Eye (tissue), 1 donor: ENCODE measurements at places on chromosomes 2 and 18.
A peak's percentile ranks its signal among the peaks of the same experiment; 100 is the strongest.

- no peak for DNase-seq
Observed at GRCh38 chr18:6874315-6874714, 144.8 kb downstream of the ARHGAP28 start.

DNA sequence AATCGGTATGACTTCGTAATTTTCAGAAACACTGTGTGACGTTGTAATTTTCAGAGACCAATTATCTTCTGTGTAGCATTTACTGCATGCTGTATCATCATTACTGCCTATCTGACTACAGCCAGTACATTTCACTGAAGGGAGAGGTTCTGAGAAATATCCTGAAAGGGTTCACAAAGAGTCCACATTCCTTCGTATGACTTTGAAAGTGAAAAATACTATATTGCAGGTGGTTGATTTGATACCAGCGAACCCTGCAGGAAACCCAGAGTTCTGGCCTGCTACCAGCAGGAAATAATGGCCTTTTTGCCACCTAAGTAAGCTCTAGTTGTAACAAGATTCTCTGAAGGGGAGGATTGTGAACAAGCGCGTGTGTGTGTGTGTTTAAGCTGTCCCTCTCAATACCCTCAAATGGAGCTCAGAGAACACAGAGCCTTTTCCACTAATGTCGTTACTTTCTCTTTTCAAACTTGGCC lies 155.5 kb downstream of the ARHGAP28 start:
- DNase-seq = peak; percentile 39

- no peak for DNase-seq
Observed at GRCh38 chr2:127584516-127585033, 49.1 kb downstream of the MYO7B start.

- no peak for DNase-seq
Observed at GRCh38 chr2:190380962-190381412, 27.2 kb upstream of the MFSD6 start.

DNA sequence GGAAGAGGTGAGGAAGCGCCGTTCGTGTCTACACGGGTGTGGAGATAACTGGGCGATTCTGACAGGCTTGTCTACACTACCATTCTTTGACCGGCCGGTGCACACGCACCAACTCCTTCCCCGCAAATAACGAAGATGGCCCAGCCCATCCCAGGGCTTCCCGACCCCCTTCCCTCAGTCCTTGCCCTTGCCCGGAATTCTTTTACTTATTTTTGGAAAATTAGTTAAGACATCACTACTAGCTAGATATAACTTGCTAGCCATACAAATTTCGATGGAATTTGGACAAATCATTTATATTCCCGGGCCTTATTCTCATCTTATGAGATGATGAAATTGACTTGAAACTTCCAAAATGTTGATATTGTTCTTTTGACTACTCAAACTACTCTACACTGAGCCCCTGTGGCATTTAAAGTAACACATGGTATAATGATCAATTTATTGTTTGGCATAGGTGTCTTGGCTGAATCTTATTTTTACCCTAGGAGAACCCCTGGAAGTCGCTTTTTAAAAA lies 1.3 kb downstream of the ERICH2 start:
- DNase-seq = no peak

DNA sequence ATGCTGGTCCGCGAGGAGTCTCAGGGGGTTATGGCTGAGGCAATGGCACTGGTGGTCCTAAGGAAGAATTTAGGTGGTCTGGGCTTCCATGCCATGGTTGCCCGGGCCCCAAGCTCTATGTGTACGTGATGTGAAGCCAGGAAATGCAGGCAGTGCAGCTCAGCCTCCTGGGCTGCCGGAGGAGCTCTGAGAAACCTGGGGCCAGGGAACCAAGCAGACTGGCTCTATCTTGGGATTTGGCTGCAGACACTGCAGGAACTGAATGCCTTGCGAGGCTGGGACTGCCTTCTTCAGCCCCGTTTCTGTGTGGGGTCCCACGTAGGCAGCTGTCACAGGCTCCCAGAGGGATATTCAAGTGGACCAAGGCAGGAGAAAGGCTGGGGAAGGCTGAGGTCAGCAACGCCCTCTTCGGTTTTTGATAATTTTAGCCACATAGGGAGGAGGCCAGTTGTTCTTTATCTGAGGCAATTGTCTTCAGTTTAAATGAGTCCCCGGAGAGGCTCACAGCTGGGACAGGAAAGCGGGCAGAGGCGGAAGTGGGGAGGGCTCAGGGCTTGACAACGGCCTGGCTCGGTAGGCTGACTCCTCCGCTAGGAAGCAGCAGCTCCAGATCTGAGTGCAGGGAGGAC lies 77.7 kb downstream of the RHOB start:
- peak; percentile 55 for DNase-seq

- no peak for DNase-seq
Observed at GRCh38 chr2:174974131-174974530, 31.1 kb downstream of the CHN1 start.

DNA sequence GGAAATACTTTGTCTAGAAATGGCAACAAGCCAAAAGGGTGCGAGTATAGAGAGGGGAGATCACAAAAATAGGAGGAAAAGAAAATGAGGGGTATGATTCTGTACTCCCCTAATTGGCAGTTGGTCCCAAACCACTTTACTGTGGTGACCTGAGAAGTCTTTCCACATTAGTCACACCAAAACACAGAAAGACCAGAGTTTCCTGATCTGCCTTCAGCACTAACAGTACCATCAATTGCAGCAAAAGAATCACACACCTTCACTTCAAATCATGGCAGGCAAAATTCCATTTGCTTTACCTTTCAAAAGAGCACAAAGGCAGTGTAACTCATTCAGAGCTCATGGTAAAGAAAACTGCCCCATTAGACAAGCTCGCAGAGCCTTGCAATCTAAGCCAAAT lies 86.8 kb downstream of the ALK start:
- peak; percentile 30 for DNase-seq

- DNase-seq = no peak
Observed at GRCh38 chr2:143533846-143534245, 404.6 kb downstream of the ARHGAP15 start.

- peak; percentile 20 for DNase-seq
Observed at GRCh38 chr2:206189691-206190090, 30.0 kb downstream of the EEF1B2 start.

DNA sequence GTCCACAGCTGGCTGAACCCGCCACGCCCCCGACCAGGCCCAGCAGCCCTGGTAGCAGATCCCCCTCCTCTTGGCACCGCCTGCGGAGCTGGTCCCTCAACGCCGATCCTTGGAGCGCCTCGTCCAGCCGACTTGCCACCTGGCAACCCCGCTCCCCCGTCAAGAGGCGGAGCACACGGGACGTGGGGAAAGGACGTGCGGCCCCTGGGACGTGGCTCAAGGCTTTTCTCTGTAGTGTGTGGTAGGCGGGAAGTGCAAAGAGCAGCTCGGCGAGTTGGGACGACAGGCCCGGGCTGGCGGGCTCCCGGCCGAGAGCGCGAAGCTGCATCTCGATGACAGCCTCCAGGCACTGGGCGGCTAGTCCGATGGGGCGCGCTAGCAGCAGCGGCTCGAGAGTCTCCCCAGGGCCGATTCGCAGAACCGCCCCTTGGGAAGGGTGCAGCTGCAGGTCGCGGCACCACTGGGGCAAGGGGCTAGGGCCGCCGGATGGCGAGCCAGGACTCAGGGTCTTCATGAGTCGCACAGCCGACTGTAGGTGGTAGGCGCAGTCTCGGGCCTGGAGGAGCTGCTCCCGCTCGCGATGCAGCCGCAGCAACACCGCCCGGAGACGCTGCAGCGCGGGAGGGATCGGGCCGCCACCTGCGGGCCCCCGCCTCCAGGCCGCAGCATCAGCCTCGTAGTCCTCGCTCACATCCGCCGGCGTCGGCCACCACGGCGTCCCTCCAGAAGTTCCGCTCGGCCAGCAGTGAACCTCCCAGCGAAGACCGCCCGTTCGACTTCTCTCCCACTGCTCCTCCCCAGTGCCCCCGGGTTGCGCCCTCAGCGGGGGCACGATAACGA lies 617 bp downstream of the CCDC142 start:
- no peak for DNase-seq

GRCh38 chr2:10900216-10901109 lies 11.3 kb upstream of the KCNF1 start:
- no peak for DNase-seq

- no peak for DNase-seq
Observed at GRCh38 chr2:128375454-128375853, 56.8 kb upstream of the HS6ST1 start.

DNA sequence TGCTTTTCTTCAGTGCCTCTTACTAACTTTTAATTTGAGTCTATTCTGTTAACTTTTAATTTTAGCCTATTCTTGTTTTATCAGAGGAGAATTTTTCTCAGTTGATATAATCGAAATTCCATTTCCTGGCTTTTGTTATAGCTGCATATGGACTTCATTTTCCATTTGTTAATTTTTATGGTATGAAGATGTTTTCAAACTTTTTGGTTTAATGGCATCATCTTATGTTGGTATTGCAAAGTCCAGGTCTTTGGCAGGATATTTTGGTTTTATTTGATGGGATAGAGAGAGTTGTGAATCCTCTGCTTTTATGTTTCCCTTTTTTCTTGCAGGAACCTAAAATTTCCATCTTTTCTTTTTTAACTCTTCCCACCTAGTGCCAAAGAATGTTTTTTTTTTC lies 70.9 kb upstream of the RAPGEF4 start:
- DNase-seq = no peak

DNA sequence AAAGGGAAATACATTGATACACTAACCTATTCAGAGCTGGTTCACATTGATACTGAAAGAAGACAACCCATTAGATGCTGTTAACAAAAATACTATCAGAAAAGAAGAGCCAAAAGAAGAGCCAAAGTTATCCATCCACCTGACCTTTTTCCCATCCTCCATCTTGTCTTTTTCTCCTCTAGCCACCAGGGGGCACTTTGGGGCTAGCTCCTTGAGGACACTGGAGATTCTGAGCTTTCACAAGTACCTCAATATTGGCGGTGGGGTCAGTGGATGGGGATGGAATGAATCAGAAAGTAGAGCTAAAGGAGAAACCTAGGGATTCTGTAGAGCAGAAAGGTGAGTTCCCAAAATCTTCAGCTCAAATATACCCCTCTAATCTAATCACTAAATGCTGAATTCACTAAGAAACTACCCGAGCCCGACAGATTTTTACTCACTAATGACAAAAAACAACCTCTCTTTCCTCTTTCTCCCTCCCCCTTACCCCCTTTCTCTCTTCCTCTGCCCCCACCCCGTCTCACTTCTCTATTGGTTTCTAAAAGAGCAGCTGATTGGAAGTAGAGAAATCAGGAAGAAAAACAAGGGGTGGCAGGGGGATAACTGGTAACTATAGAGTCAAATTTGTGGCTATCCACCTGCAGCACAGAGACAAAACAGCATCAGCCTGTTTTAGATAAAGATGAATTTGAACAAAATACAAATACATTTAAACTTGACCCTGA lies 203.3 kb downstream of the TCF4 start:
- peak; percentile 27 for DNase-seq

DNA sequence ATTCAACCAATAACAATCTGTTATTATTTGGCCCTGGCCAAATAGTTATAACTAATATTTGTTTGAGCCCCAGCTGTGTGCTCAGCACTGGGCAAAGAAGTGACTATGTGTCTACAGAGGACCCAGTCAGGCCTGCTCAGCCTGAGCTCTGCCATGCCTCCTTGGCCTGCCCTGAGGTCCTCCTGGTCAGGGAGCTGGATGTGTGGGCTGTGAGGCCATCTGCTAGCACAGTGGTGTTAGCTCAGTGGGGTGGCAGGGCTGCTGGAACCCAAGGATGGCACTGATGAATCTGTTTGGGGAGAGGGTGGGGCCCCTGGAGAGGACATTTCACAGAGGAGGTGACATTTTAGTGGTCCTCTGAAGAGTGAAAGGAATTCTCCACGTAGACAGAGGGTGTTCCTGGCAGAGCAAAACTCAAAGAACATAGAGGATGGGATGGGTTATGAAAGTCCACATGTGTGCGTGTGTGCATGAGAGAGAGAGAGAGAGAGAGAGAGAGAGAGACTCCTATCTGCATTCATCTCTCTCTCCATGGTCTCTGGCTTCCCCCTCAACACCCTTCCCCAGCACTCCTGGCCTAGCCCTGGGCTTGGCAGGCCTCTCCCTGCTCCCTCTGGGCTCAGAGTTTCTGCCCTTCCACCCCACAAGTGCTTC lies 21.2 kb upstream of the ATOH8 start:
- no peak for DNase-seq

DNA sequence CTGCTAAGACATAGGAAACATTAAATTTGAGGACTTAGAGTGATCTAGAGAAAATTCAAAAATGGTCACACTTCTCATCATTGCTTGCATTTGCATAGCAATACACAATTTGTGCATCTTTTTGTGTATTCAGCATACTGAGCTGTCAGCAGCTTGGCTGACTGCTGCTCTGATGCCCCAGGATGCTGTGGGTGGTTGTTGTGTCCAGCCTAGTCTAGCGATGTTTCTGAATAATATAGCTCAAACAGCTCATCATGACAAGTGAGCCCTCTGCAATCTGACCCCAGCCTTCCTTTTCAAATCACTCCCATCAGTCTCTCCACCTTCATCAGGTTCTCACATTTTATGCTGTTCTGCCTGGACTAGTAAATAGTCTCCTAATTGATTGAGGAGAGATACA lies 483.7 kb upstream of the SPHKAP start:
- no peak for DNase-seq

- no peak for DNase-seq
Observed at GRCh38 chr2:27316655-27317412, 6.1 kb downstream of the MPV17 start.

DNA sequence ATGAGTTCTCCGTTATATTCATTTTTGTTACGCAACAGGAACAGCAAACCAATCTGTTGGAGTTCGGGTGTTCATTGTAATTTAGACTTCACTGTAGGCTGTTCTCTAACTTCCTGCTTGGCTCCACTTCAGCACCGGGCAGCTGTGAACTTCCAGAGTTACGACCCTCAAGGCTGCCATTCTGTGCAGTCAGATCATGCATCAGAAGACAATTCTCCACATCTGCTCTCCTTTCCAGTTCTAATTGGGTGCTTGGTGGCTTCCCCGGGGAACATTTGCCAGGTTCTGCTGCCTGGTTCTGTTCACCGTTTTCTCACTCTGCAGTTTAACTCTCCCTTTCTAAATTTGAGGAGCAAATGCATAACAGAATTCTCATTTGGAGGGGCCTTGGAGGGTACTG lies 237.7 kb downstream of the NYAP2 start:
- no peak for DNase-seq

GRCh38 chr18:55864281-55864680 lies 276.3 kb upstream of the TCF4 start:
- no peak for DNase-seq

GRCh38 chr2:85076618-85077274 lies 56.4 kb upstream of the TCF7L1 start:
- no peak for DNase-seq

DNA sequence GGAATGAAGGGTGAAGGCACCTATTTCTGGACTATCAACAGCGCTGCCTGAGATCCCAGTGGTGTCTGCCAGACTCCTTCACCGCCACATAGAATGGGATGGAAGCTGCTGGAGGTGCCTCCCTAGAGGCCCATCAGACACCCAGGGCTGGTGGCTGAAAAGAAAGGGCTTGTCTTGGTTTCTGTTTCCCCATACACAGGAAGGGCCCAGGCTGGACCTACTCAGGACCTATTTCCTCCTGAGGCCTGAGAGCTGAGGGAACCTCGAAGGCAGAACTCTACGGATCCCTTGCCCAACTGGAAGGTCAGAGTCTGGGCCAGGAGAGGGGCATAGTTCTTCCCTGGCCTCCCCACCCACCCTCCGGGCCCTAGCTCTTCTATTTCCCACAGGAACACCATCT lies 2.9 kb upstream of the CLEC4F start:
- no peak for DNase-seq
